Mesendoderm (in vitro differentiated cells): ENCODE measurements at places on chromosomes 2 and 18.

DNA sequence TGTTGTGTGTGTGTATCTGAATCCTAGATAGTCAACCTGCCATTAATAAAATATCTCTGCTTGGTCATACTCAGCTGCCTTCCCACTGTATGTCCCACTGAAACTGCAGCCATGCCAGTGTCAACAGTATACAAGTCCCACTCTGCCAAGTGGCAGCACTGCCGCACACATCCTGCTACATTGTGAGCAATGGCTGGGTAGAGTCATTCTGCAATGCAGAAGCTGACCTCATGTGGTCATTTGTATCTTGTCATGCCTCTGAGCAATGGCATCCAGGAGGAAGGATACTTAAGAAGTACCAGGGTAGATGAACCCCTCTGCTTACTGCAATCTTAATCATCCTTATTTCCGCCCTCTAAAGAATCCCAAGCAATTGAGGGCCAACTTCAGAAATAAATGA is 302.2 kb upstream of the DDX18 start:
- no peak for DNase-seq

DNA sequence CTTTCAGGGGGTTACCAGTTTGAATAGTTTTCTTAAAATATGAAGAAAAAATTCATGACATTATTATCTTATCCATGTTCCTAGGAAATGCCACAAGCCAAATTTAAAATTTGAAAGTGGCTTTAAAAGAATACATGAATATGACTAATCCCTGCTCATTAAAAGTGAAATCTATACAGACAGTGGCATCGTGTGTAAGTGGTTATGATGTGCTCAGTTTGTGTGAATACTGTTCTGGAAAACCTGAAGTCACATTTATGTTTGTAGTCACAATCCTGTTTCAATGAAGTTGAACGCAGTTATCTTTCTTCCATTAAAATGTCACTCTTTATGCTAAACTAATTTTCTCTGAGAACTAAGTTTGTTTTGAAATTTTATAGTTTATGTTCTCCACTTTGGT is 75.8 kb downstream of the GORASP2 start:
- no peak for DNase-seq

DNA sequence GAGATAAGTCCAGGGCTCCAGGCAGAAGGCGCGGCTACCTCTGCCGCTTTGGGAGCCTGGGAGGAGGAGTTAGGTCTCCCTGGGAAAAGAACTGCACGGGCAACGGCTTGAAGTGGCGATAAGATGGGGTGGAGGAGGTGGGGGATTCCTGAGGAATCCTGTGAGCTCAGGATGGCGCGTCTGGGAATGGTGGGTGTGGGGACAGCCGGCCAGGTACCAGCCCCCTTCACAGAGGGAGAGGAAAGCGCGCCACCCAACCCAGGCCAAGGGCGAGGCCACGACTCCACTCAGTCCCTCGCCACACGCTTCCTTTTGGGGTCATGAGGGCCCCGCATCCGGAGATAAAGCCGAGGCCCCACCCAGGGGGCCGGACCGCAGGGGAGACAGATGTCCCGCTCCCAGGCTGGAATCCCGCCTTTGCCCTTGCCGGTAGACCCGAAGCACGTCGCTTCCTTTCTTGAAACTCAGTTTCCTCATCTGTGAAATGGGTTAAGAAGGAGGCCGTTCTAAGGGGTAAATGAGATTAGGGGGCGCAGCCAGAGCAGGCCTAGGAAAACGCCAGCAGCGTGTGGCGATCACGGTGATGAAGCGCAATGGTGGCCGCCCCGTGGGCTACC is 1.7 kb upstream of the CTDSP1 start:
- DNase-seq = peak; percentile 97

GRCh38 chr18:44453505-44453904 is 227.2 kb upstream of the SETBP1 start:
- DNase-seq = no peak

DNA sequence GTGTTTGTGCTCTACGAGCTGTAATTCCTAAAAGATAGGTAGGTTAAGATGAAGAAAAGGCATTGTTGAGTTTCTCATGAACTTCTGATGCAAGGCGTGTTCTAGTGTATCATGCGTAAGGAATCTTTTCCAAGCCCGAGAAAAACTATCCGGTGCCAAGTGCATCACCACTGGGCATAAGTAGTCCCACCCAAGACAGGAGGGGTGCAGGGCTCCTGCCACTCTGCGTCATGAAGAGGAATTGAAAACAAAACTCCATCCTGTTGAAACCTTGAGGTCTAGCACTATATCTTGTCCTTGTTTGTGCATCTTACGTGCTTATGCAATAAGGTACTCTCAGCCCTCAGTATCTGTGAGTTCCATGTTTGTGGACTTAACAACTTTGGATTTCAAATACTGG is 45.7 kb downstream of the RAB31 start:
- DNase-seq = no peak

- DNase-seq = peak; percentile 86
These were observed 80.1 kb upstream of the CTDP1 start for GRCh38 chr18:79599441-79599931.

- no peak for DNase-seq
These were observed 1208.8 kb upstream of the LRRTM1 start for GRCh38 chr2:81513328-81513727.

- DNase-seq = no peak
These were observed 154.1 kb downstream of the BAZ2B start for GRCh38 chr2:159462201-159462785.

- DNase-seq = no peak
These were observed 116.9 kb downstream of the RND3 start for GRCh38 chr2:150370561-150370960.

DNA sequence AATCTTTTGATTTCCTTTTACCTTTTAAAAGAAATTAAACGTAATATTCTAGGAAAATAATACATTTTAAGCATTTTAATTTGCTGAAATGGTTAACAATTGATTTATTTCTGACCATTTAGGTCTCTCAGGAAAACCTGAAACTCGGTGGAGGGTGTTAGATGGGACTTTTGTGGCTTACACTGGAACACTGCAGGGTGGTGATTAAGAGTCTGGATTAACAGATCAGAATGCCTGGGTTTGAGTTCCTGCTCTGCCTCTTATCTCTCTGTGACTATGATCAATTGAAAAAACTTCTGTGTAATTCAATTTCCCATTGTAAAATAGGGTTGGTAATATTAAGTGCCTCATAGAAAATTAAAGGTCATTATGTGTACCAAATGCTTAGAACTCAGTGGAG is 168.7 kb downstream of the UBE2E3 start:
- DNase-seq = peak; percentile 8

DNA sequence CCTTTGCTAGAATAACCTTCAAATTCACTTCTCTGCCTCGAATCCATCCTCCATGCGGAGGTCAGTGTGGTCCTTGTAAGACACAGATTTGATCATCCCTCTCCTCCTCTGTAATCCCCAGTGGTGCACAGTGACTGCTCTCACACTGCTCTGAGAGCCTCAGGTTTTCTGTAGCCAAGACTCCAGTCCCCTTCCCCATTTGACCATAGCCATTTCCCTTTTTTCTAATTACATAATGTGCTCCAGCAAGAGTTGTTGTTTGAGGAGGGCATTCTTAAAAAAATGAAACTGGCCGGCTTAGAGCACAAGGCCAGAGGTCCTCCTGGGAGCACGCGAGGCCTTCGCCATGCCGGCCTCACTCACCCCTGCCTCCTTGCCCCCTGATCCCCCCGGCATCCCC is 34.7 kb upstream of the LPIN1 start:
- DNase-seq = no peak

DNA sequence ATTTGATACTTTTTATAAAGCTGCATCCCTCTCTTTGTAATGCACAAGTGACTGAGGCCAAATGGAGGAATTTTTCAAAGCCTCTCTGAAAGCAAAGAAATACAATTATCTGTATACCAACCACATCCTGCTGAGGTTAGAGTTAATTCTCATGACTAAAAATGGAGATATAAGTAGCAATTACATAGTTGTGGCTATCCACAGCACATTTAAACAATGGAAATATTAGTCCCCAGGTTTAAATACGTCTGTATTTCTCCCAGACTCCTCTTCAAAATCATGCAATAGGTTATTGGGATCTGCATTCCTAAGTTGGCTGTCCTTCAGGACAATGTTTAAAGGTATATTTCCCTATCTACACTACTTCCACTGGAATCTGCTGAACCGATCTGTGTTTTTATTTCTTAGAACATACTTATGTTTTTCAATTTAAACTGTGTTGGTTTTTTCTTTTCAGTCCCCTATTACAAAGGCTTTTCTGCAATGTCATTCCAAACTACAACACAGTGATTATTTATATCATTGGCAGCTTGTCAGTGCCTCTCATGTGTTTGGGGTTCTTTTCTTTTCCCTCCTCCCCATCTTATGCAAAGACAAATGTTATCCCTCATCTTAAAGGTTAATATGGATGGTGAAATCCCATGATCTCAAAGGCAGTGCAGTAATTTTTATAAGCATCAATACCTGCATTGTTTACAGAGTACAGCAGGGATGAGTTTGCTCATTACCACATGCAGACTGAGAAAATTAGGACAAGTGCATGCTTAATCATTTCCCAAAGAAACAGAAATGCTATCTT is 134.8 kb upstream of the FSHR start:
- DNase-seq = no peak

DNA sequence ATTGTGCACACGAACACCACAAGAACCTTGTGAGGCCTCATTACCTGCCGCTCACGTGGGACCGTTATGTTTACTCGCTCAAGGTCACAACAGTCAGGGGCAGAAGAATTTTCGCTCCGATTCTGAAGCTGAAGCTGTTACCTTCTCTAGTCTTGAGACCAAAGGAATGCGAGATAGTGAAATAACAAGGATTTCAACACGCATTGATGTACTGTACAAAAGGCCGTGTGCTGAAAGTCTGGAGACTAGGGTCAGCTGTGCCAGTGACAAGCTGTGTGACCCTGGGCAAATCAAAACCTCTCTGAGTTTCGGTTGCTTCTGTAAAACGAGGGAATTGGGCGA is 583 bp downstream of the NEMP2 start:
- no peak for DNase-seq

- DNase-seq = no peak
These were observed 60.6 kb upstream of the CD28 start for GRCh38 chr2:203645831-203646230.

GRCh38 chr2:99472600-99472960 is 17.2 kb downstream of the REV1 start:
- DNase-seq = no peak

DNA sequence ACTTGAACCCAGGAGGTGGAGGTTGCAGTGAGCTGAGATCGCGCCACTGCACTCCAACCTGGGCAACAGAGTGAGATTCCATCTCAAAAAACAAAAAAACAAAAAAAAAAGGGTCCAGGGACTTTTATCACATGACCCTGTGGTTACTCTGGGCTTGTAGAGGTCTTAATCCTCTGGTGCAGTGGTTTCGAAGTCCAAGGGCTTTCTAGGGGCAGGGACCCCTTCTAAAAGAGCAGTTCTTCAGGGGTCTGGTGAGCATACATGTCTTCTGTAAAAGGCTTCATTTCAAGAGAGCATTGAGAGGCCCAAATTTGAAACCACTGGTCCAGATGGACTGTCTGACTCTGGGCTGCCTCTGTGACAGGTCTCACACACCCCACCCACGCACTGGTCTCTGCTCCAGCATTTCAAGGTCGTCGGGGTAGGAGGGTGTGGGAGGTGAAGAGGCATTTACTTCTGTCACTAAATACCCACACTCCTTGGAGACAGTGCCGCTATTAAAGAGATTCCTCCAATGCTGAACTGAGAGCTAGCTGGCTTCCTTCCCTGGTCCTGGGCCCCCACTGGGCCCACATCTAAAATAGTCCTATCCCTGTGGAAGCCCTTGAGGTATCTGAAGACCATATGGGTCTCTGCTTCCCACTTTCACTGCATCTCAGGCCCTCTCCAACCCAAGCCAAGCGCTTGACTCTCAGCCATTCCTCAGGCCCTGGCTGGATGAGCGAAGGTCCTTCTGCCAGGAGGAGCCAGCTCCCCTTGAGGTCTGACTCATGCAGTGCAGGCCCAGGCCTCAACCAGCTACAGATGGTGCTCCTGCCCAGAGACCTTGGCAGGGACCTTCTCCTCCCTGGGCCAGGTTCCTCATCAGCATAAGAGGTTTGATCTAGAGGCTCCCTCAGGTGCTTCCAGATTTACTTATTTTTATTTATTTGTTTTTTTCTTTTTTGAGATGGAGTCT is 44.8 kb downstream of the PAX8 start:
- no peak for DNase-seq

GRCh38 chr2:219626540-219626939 is 890 bp upstream of the SLC4A3 start:
- DNase-seq = no peak

DNA sequence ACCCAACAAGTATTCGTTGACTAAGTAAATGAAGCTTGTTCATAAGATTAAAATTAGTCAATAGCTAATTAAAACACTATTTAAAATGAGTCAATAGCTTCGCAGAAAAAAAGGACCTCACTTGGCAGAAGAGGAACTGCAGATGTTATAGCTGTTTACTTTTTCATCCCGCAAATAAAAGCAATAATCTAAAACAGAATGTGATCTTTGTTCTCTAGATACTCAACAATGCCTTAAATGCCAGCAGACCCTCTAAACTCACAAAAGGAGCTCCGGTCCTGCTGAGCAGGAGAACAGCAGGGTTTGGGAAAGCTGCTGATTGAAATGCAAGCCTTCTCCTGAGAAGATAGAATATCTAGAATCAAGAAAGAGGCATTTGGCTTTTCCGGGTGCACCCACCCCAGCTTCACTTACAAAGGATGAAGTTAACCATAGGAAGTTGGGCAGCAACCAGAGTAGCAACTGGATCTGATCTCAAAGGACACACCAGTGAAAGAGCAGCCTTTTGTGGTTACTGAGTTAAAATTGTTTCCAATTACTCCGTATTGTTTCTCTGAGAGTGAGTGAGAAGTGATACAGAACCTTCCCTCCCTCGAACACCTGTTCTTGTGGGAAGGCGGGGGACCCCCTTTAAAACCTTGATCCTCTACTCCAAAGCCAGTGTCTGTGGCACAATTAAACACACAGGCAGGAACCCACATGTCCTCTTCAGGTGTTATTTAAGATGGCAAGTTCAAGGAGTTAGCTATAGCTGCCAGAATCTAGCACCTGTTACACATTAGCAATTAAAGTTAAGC is 6.8 kb downstream of the CCBE1 start:
- DNase-seq = peak; percentile 35

DNA sequence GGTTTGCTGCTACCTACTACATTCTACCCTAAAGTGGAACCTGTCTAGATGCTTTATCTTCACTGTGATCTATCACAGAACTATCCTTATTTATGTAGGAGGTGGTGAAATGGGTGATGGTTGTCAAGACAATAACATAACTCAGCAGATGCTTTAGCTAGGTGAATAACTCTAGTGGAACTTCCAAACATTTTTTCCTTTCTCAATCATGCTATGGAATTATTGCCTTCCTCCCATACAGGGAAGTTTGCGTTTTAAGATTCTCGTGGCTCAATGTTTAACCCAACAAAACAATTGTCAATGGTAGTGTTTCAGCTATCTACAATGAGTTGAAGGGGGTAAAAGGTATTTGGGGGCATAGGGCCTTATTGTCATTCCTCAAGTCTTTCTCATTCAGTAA is 82.6 kb upstream of the GLI2 start:
- DNase-seq = no peak

GRCh38 chr2:120700659-120701058 is 35.0 kb upstream of the GLI2 start:
- DNase-seq = no peak

- DNase-seq = no peak
These were observed 307.2 kb downstream of the FBXO15 start for GRCh38 chr18:73840319-73840945.

- no peak for DNase-seq
These were observed 31.9 kb downstream of the TFCP2L1 start for GRCh38 chr2:121253021-121253673.
